ENCODE measurements at places on chromosomes 12 and 14.

GRCh38 chr12:43891856-43892574 lies 56.1 kb downstream of the TMEM117 start:
- DNase-seq: peak; percentile 19

DNA sequence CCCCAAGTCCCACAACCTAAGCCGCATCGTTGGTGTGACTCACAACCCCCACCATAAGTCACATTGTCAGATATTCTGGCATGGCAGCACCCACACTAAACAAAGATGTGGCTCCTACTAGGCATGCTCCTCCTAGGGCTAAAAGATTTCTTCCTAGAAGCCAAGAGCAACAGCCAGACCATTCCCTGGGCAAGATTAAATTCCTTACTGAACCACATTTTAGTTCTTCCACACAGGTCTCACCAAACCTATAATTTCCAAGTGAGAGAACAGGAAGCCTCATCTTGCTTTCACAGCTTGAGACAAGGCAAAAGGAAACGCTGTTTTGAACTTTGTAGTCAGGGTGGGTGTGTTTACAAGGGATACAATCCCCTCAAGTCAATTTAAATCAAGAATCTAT lies 632.8 kb downstream of the DIO2 start:
- no peak for DNase-seq

GRCh38 chr14:71607056-71607455 lies 325.2 kb upstream of the RGS6 start:
- no peak for DNase-seq

DNA sequence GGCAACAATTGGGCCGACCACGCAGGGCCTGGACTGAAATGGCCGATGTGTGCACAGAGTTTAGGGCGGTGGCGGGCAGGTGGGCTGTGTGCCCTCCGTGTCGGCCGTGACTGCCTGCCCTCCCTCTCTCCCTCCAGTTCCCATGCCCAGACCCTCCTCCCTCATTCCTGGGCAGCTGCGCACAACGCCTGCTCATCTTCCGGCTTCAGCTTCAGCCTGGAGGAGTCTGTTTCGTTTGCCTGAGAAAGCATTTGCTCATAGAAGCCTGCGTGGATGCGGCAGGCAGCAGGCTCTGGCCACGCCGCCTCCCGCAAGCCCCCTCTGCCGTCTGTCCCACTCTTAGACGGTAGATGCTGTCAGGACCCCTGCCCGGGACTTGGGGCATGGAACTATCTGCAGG lies 47.3 kb upstream of the FZD10 start:
- DNase-seq: no peak

DNA sequence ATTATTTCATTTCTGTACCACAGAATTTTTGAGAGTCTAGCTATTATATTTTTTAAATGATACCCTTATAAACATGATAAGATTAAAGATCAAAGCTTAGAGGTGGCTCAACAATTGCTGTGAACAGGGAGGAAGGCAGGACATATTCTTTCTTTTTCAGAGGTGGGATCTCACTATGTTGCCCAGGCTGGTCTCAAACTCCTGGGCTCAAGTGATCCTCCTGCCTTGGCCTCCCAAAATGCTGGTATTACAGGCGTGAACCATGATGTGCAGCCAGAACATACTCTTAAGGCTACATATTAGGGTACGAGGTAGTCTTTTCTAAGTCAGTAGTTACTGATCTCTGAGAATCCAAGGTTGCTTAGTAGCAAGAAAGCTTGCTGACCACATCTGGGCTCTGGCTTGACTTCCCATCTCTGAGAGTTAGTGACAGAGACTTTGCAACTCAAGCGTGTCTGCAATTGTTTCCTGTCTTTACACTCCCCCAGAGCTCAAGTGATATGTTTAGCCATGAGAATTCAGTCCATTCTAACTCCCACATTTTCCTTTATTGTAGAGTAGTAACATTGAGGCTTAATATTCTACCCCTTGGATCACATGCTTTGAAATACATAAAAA lies 8.6 kb downstream of the RAB5B start:
- DNase-seq: no peak

DNA sequence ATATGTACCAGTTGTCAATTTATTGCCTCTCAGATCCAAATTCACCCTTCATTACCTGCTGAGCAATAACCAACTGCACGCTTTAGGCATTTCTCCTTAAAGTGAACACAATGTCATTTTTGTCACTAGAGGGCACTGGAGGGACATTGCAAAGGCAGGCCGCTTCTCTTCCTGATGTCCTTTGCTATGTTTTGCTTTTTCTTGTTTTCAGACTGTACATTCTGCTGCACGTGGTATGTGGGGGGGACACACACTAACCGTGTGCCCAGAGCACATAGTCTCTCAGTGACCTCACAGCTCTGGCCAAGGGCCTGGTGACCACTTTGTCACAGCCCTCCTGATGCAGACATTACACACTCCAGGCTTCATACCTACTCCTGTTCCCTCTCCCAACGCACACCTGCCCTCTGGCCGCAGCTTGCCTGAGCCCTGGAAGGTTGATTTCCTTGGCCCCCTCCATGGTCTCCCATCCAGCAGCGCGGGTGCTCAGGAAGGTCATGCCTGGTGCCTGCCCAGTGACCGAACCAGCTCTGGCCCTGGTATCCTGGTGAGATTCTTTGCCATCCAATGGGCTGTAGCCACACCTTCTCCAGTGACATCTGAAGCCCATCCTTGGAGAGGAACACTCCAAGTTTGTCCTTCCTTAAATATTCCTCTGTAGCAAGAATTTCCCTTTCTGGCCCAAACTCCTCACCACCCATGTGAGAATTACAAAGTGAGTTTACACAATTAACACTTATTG lies 39.9 kb downstream of the MYO1H start:
- DNase-seq: no peak

DNA sequence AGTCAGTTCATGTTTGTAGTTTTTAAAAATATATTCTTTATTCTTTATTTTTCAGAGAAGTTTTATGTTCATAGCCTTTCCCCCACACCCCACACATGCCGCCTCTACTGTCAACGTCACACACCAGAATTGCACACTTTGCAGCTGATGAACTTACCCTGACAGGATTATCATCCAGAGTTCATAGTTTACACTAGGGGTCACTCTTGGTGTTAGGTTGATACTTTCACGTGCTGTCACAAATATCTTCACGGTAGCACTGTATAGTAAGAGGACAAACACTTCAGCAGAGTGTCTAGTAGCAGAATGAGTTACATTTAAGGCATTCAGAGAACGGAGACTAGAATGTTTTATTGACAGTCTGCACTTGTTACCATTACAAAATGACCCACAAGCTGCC lies 5.1 kb downstream of the DPPA3 start:
- DNase-seq: peak; percentile 28

- DNase-seq: peak; percentile 88
These were observed 9.1 kb downstream of the C12orf76 start for GRCh38 chr12:110039085-110039807.

DNA sequence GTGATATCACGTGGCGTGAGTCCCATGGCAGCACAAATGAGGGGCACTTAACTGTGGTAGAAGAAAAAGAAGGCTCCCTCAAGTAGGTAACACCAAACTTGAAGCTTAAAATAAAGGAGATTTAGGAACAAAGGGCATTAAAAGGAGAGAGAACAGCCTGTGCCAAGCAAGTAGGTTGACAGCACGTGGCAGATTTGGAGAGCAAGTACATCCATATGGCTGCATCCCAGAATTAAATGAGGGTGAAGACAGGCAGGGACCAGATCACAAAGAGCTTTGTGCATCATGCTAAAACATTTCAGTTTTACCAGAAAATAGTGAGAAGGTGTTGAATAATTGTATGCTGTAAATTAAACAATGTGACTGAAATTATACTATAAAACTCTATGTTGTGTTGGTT lies 32.8 kb downstream of the KCNMB4 start:
- DNase-seq: no peak

- DNase-seq: no peak
These were observed 774 bp upstream of the TMEM30B start for GRCh38 chr14:61281948-61282275.

Measured in RWPE1 (cell line).